Stimulated activated CD8-positive, alpha-beta memory T cell treated with anti-CD3 and anti-CD28 coated beads, Interleukin-15, amount 100 ng/mL, for 4 hours (primary cell): ENCODE measurements at places on chromosomes 2 and 18.

DNA sequence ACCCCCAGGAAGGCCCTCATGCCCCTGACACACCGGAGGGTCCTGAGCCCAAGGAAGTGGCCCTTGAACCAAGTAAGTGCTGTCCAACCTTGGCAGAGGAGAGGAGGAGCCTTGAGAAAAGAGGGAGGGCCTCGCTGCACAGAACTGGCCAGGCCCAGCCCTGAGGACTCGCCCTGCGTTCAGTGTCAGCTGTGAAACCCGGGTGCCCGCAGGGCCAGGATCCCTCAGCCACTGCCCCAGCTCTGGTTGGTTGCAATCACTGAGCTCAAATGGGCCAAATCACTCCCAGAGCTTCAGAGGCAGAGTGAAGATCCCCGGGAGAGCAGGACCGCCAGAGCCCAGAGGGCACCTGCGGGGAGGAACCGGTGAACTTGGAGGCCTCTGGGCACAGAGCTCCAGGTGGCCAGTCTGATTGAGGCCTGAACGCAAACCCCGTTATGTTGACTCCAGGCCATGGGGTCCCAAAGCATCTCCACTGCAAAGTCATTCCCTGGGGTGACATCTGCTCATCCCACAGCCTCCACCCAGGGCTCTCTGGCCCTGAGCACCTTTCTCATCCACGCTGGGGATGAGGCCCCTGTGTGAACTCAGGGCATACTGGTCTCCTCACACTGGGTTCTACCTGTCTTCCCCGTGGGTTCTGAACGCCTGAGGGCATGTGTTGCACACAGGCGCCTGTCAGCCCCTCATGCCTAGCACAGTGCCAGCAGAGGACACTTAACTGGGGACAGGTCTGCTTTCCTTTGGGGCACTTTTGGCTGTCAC, 11.9 kb downstream of the GBX2 start:
- DNase-seq, result no peak

- no peak for DNase-seq
Measured at GRCh38 chr2:47334356-47335136, 68.4 kb upstream of the MSH2 start.

- no peak for DNase-seq
Measured at GRCh38 chr18:35611518-35611917, 30.0 kb downstream of the GALNT1 start.

DNA sequence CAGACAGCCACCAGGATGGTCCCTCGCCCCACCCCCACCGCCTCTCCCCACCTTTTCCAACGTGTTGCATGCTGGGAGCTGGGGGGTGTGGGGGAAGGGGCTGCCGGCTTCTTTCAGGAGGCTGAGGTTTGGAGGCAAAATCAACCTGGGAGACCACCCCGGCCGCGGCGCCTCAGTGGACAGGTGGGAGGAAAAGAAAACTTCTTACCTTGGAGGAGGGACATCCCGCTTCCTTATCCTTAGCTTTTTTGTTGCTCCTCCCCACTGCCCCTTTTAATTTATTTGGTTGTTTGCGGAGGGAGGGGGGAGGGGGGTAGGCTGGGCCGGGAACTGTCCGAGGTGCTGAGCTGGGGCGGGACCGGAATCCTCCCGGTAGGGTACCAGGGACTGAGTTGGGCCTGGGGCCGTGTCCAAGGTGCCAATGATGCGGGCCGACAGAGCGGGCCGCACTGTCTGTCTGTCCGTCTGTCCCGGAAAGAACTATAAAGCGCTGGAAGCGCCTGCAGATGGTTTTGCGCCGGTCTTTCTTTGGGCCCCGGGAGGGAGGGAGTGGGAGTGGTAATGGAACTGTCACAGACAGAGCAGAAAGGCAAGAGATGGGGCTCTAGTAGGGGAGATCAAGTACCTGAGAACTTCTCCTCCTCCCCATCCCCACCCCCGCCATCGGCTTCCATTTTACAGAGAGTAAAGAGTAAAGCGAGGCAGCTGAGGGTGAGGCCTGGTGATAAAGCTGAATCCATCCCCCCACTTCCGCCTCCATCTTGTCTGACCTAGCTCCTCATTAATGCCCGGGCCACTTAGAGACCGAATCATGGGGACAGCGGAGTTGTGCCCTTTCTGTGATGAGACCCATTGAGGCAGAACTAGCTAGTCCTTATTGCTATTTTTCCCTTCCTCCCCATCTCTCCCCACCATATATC, 2.4 kb downstream of the CDK5R2 start:
- DNase-seq, result no peak

GRCh38 chr2:148599109-148599991, 45.2 kb upstream of the EPC2 start:
- no peak for DNase-seq

- no peak for DNase-seq
Measured at GRCh38 chr2:216373896-216374295, 1.6 kb upstream of the MARCHF4 start.

- DNase-seq, result no peak
Measured at GRCh38 chr18:74331404-74331803, 15.8 kb downstream of the C18orf63 start.

- DNase-seq, result no peak
Measured at GRCh38 chr2:177727577-177728398, 335.2 kb downstream of the AGPS start.

DNA sequence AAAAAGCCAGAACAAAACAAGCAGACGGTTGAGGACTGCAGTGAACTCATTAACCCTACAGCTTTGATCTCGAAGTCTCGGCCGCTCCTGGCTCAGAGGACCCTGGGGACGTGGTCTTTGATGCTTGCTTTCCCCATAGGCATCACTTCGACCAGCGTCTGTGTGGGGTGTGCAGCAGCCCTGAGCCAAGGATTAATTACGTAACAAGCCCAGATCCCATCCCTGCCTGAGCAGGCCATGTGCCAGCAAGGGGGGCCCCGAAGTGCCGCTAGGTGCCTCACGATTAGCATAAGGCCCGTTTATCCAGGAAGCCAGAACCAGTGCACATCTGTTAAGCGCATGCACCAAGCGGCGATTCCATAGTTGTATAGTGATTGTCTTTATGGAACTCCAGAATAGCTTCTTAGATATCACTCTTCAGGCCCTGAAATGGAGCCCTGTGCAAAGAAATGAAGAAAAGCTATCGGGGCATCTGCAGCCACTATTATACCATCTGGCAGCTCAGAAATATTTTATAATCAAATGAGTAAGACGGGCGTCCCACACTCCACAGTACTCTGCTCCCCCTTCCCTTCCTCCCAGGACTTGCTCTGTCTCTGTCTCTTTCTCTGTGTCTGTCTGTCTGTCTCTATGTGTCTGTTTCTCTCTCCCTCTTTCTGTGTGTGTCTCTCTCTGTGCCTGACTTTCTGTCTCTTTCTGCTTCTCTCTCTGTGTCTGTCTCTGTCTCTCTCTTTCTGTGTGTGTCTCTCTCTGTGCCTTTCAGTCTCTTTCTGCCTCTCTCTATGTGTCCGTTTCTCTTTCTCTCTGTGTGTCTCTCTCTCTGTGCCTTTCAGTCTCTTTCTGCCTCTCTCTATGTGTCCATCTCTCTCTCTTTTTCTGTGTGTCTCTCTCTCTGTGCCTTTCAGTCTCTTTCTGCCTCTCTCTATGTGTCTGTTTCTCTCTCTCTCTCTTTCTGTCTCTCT, 41.7 kb downstream of the HPCAL1 start:
- DNase-seq, result no peak
